ENCODE measurements at places on chromosomes 2 and 18.
A peak's percentile ranks its signal among the peaks of the same experiment; 100 is the strongest.

DNA sequence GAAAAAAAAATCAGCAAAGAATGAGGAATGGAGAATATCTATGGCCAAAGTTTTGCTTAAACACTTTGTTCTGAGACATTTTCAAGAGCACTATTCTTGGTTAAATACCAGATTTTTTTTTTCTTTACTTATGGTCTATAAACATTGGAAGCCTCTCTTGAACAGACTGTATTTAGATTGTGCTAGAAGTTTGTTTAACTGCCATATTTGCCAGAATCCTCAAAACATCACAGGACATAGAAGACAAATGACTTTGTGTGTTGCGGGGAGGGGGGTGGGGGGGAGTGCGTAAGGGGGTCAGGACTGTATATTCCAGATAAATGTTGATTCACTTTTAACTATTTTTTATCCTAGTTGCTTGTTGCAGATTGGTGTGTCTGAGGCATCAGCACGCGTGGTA, 262.0 kb downstream of the MEIS1 start:
- no peak for DNase-seq

- no peak for DNase-seq
Observed at GRCh38 chr2:86518481-86518880, 44.8 kb downstream of the CHMP3 start.

DNA sequence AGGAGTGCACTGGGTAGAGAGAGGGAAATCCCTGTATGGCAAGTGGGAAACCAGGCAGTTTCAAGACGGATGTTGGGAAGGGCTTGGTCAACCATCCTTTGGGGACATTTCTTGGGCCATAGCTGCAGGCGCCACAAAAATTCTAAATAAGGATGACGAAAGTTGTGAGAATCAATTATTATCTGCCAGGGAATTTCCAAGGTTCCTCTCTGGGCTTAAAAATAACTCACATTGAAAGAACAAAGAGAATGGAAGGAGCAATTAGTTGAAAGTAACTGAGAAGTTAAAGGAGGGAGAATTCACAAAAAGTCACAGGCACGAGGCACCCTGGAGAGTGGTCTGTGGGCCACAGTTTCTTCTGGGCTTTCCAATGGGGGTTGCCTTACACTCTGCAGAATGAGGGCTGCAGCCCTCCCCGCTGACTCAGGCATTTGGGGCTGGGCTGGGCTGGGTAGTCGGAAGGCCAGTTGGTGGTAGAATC, 195.7 kb downstream of the SMAD7 start:
- DNase-seq: no peak

GRCh38 chr2:239715202-239715601, 309.9 kb downstream of the NDUFA10 start:
- DNase-seq: no peak

- peak; percentile 75 for DNase-seq
Observed at GRCh38 chr2:231187736-231188505, 10.5 kb upstream of the ARMC9 start.

- no peak for DNase-seq
Observed at GRCh38 chr2:178530625-178531142, 50.4 kb downstream of the PLEKHA3 start.

- DNase-seq: peak; percentile 9
Observed at GRCh38 chr2:79717364-79718007, 204.6 kb downstream of the CTNNA2 start.

DNA sequence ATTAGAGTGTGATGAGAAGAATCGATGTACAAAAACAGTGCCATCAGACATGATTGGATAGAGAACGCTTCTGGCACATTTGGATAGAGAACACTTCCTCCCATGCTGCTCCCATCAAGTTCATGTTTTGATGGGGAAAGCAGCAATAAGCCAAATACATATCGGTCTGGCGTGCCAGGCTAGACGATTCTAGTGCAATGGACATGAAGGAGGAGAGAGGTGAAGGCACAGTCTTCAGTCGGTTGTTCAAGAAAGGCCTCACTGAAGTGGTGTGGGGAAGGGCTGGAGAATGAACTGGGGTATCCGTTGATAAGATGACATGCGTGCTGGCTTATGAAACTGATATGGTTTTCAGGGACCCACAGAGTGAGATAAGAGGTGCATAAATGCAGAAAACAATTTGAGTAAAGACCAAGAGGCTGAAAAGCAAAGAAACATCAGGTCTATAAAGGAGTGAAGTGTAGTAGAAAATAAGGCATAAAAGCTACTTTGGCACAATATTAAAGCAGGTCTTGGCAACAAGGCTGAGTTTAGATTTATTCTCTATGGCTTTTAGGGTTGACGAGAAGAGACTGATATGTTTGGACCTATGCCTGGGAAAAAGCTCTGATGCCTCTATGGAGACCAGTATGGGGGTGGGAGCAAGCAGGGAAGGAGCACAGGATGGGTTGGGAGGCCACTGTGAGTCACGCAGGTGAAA, 117.6 kb upstream of the PIEZO2 start:
- no peak for DNase-seq

DNA sequence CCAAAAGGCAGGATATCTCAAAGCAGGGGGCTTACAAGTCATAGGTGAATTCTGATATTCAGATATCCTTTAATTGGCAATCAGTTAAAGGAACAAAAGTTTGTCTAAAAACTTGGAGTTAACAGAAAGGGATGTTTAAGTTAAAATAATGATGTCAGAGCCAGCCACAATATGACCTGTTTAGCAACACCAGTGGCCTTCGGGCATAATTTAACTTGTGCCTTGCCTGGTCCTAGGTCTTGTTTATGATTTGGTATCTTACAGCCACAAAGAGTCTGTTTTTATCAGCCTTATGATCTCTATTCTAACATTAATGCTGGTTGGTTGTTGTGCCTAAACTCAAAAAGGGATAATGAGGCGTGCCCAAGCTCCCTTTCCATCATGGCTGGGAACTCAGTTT, 252.9 kb downstream of the RNF152 start:
- DNase-seq: no peak

GRCh38 chr2:70959271-70959761, 19.1 kb upstream of the ANKRD53 start:
- no peak for DNase-seq

DNA sequence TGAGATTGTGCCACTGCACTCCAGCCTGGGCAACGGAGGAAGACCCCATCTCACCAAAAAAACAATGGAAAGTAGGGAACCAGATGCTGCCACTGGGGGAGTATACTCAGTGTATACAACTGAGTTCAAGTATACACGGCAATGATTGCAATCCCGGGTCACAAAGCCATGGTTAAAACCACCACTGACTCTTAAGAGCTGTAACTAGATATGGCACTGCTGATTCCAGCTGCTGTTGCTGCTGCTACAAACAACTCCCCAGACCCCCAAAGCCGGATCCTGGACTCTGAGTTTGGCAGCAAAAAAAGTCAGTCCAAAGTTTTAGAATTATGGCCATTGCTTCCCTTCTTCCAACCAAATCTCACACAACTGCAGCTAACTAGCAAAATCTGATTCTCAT, 43.7 kb upstream of the COX7A2L start:
- no peak for DNase-seq

GRCh38 chr2:219228041-219228910, 1.2 kb downstream of the ATG9A start:
- peak; percentile 32 for DNase-seq

DNA sequence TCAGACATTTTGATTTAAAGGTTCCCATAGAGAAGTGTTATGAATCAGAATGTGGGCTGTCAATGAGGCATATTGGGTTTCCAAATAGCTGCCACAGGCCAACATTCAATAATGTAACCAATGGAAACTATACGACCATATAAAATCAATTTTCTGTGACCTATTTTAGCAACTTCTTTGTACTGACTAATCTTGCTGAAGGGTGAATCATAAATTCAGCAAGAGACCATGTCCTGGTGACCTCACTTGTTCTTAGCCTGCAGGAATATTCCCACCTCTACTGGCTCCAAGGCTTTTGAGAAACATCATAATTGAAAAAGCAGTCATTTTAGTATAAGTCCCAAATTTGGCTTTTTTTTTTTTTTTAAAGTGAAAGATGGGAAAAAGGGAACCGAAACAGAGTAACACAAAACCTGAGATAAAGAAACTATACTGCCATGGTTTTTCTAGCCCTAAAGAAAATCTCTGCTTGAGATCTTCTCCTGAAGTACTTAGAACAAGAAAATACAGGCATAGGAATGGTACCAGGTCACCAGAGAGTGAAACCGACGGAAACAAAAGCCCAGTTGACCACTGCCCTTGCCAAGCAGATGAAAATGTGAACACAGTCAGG, 32.1 kb downstream of the PLEKHM3 start:
- DNase-seq: no peak

All from psoas muscle (tissue), 8 donors.